ENCODE measurements at places on chromosomes 4 and X.

DNA sequence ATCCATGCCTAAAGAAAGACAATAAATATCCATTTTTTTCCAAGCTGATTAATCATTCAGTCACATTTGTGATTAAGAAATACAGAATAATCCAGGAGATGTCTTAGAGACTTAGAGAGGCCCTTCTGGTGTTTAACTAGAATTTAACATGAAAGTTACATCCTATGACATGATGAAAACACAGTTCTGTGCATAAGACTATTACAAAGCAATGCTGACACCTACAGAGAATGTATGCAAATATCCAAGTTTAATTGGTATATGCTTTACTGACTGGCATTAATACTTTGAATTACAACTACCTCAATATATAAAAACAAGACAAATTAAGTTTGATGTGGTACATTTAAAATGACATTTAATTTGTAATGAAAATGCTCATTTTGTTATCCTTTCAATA, 17.8 kb upstream of the TLL1 start:
- peak; percentile 12 for DNase-seq

DNA sequence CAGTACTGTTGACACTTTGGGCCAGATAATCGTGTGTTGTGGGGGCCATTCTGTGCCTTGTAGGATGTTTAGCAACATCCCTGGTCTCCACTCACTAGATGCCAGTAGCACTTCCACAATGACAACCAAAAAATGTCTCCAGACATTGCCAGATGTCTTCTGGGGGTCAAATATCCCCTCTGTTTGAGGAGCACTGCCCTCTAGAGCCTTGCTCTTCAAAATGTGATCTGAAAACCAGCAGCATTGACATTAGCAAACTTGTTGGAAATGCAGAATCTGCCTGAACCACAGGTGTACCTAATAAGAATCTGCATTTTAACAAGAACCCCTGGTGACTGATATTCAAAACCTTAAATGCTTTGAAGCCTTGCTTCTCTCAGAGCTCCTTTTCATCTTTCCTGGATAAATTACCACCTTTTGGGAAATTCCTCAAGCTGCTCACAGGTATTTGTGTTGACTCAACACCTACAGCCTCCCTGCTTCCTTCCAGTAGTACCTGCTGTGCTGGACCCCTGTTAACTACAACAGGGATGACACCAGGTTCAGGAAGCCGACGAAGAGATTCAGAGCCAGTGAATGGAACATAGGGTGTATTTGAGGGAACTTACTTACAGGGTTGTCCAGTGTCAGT, 459.0 kb upstream of the NR3C2 start:
- no peak for DNase-seq

GRCh38 chrX:21412883-21413282, 38.7 kb downstream of the CNKSR2 start:
- no peak for DNase-seq

DNA sequence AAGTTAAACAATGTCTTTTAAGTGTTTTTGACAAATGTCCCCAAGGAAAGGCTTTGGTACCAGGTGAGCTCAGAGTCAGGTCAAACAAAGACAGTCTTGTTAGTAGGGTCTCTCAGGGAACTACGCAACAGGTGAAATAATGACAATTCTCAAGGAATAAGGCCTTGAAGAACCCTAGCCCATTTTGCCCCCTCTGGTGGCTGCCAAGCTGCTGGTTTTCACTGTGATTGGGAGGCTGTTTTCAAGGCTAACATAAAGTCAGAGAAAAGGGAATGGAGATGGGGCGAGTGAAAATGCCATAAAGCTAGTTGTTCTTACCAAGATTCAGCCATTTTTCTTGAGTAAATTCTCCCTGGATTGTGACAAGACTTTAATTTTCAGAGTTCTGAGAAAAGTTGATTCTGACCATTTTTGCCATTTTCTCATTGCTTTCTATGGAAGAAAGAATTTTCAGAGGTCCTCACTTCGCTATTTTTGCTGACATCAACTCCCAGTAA, 58.7 kb downstream of the RWDD4 start:
- no peak for DNase-seq

- no peak for DNase-seq
Measured at GRCh38 chr4:176290520-176290919, 21.5 kb upstream of the ASB5 start.

DNA sequence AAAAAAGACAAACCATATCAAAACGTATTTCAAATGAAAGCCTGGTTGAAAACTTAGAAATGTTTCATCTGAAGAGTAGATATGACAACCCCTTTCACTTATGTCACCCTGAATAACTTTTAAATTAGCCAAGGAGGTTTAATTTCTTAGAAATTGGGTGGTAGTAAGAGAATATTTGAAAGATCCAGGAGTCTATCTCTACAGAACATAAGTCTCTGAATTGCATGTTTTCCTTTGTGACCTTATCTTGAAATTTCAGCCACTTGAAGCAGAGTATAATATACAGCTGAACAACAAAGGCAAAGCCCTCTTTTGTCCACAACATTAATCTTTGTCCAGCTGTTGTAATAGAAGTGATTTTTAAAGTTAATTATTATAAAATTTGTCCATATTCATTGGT, 49.5 kb downstream of the TMEM154 start:
- DNase-seq, result no peak

- DNase-seq, result peak; percentile 56
Measured at GRCh38 chrX:105745863-105746262, 76.5 kb upstream of the NRK start.

GRCh38 chrX:120029354-120029753, 48.1 kb downstream of the RHOXF2B start:
- DNase-seq, result no peak

- no peak for DNase-seq
Measured at GRCh38 chr4:162164906-162165510, 1.2 kb upstream of the FSTL5 start.

GRCh38 chr4:157246964-157247363, 26.4 kb downstream of the GRIA2 start:
- no peak for DNase-seq

DNA sequence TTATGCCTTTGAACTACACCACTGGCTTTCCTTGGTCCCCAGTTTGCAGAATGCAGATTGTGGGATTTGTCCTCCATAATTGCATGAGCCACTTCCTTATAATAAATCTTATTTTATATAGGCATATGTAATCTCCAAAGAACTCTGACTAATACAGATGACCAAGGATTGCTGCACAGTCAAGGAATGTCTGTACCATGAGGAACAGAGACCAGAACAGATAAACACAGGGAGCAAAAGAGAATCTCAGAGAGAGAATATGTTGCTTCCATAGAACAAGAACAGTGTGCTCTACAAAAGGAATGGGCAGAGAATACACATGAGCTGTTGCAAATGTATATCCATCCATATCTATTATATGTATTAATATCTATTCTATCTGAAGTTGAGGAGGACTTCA, 111.1 kb downstream of the ADRA2C start:
- no peak for DNase-seq

DNA sequence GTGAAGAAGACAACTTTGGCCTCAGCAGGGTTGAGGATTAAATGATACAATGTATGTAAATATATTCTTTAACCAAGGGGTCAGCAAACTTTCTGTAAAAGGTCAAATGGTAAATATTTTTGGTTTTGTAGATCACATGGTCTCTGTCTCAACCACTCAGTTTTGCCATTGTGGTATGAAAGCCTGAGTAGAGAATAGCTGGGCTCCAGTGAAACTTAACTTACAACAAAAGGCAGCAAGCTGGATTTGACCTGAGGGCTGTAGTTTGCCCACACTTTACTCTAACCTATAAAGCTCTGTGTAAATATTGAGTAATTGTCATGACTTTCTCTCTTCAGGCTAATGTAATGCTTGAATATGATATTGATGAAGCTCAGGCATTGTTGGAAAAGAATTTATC, 19.6 kb downstream of the VBP1 start:
- DNase-seq, result peak; percentile 66

- DNase-seq, result no peak
Measured at GRCh38 chrX:57952320-57952678, 42.0 kb upstream of the ZXDA start.

GRCh38 chr4:82360298-82361177, 13.3 kb downstream of the HNRNPD start:
- no peak for DNase-seq
